ENCODE measurements at places on chromosomes 5 and 9.

- no peak for DNase-seq
Observed at GRCh38 chr5:121741156-121741555, 110.5 kb upstream of the FTMT start.

DNA sequence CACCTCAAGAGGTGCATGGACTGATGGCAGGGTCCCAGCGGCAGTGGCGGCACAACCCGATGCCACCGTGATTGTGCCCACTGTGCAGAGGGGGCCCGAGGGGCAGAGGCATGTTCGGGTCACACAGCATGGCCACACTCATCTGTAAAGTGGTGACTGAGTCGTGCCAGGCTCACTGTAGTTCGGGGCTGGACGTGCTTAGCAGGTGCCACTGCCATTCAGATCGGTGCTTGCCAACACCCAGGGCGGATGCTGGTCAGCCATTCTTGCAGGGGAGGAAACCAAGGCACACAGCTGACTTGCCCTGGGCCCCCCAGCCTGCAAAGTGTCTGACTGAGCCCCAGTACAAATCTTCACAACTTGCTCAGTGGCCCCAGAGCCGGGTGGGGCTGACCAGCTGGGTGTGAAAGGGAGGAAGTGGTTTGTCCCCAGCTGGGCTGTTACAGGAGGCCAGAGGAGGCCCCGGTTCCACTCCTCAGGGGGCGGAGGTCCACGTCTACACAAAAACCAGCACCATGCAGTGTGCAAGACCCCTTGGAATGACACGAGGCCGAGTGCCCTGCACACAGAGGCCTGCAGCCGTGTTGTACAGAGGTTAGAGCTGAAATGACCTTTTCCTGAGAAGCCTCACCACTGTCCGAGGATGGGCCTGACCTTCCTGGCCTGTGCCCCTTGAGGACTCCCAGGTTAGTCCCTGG lies 17.9 kb downstream of the FGD3 start:
- no peak for DNase-seq

GRCh38 chr9:126096340-126096739 lies 230.3 kb upstream of the MVB12B start:
- no peak for DNase-seq

DNA sequence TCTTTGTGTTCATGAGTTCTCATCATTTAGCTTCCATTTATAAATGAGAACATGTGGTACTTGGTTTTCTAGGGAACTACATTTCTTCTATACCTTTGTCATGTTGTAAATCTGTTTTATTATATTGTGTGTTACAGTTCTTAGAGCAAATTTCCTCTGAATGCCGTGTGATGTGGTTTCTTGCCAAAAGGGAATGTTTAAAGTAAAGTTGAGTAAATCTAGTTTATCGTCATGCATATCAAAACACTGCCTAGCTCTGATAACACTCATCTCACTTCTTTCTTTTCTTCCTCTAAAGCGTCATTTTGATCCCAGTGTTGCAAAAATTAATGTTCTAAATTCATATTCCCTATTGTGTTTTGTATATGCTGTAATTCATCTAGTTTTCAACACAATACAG lies 295.4 kb upstream of the HAPLN1 start:
- no peak for DNase-seq
